Ecto neural progenitor cell (in vitro differentiated cells): ENCODE measurements at places on chromosomes 12 and 14.

- DNase-seq: peak; percentile 73
Observed at GRCh38 chr14:69363055-69363454, 35.0 kb downstream of the ERH start.

- no peak for DNase-seq
Observed at GRCh38 chr12:128983371-128983770, 130.1 kb downstream of the GLT1D1 start.

DNA sequence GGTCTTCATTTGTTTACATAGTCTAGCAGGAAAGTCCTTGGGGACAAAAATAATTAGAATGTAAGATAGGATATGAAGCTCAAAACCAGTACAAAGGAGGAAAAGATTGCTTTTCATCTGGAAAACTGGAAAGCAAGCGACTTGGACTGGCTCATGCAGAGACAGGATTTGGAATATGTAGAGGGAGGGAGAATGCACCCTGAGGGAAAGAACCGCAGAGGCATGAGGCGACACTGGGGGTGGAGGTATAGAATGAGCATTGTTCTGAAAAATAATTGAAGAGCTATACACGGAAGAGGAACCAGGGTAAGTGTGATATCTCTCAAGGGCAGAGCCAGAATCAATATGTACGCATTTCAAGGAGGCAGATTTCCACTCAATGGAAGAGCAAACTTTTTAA is 85.5 kb downstream of the PLEKHG3 start:
- no peak for DNase-seq

DNA sequence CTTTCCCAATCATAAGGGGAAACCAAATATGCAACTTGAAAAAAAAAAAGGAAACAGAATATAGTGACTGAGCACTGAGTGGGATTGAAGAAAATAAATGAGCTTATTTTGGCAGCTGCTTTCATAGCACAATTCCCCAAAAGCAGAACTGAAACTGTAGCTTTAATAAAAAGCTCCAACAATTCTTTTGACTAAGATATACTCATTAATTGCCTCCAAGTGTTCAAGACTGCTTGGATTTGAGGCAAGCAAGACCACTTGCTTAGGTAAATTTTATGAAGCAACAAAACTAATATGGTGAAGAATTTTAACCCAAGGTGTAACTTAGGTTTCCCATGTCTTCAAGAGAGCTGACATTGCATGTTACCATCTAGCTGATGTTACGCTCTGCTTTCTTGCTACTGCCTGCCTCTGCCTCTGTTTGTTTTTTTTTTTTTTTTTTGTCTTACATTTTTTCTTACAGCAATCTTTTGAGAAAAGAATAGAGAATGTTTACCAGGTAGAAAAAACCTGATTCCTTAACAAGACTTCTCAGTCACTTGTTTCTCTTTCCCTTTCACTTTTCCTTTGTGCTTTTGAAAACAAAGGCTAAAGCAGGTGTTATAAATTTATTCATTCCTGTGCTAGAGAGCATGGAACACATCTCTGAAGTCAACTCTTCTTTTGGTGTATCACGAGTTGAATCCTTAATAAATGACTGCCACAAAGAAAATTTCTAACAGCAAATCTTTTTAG is 134.4 kb downstream of the BCAT1 start:
- no peak for DNase-seq

GRCh38 chr14:55926007-55926406 is 192.2 kb upstream of the PELI2 start:
- DNase-seq: no peak

DNA sequence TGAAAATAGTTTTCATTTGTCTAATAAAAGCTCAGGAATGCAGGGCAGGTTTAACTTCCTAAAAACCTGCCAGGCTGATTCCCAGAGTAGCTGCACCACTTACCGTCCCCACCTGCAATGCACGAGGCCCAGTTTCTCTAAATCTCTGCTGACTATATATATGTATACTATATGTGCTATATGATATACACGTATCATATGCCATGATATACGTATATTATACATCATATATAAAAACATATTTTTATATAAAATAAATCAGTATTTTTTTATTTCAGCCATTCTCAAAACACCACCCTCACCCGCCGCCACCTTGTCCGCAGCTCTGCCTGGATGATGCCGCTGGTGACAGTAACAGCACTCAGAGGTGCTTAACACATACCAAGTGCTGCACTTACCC is 2.3 kb downstream of the ANKLE2 start:
- no peak for DNase-seq

- DNase-seq: no peak
Observed at GRCh38 chr12:59149995-59150642, 229.8 kb upstream of the LRIG3 start.

DNA sequence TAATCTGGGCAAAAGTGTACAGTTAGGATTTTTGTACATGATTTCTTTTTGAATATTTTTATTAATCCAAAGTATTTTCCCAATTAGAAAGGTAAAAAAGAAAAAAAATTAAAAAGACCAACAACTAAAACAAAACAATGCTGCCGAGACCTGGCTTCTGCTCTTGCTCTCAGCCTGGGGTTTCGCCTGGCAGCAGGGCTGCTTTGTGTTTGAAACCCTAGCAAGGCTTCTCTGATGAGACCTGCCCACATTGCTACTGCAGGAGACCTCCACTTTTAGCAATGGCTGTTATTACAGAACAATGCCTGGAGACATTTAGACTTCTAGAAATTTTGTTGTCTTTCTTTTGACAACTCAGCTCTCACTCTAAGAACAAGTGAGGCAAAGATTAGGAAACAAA is 1153.0 kb upstream of the TMEM132C start:
- DNase-seq: no peak

DNA sequence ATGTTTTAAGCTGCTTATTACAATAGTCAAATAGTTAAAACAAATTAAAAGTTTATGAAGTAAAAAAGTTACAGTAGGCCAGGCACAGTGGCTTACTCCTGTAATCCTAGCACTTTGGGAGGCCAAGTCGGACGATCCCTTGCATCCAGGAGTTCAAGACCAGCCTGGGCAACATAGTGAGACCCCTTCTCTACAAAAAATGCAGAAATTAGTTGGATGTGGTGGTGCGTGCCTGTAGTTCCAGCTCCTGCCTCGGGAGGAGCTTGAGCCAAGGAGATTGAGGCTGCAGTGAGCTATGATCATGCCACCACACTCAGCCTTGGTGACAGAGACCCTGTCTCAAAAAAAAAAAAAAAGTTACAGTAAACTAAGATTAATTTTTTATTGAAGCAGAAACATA is 142.6 kb downstream of the MIPOL1 start:
- no peak for DNase-seq

DNA sequence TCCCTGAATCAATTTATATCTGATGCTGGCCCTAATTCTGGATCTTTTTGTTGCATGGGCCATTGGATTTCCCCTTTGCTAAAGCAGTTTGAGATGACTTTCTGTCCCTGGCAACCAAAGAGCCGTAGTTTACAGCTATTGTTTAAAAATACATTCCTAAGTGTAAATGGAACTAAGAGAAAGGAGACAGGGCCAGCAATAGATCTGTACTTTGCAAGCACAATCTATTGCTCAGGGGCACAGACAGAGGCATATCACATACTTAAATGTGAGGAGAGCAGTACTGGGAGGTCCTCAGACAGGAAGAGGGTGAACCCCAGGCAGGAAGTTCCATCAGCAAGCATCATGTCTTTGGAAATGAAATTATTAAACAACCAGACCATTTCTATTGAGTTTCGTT is 126.6 kb downstream of the ZFP36L1 start:
- DNase-seq: peak; percentile 13
